NCI-H2171 (cell line): ENCODE measurements at places on chromosomes 7 and 10.

- DNase-seq: no peak
These were observed 43.7 kb downstream of the ITGB8 start for GRCh38 chr7:20374399-20374798.

- no peak for DNase-seq
These were observed 25.5 kb upstream of the FAM221A start for GRCh38 chr7:23654508-23654907.

DNA sequence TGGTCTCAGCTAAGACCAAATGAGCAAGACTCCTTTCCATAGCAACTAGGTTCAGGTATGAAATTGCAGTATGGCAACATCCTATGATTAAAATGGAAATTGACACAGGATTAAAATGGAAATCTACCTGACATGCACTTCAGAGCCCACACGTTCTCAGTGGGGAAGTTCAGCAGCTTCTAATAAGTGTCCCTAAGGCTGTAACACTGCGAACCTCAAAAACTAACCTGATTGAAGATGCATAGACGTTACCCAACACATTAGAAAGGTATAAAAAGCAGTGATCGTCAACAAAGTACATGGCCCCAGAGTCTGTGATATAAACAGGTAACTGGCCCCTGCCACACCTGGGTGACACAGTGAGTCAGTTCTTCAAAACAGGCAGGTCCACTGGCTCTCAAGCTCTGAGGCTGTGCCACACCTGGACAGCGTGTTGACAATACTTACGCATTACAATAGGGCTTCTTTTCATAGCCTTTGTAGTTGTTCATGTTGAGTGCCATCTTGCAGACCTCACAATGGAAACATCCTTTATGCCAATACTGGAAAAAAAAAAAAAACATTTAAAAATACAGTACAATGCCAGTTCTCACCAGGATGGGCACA is 274.9 kb upstream of the NEBL start:
- DNase-seq: no peak

GRCh38 chr10:119222537-119222936 is 15.2 kb downstream of the GRK5 start:
- DNase-seq: no peak

DNA sequence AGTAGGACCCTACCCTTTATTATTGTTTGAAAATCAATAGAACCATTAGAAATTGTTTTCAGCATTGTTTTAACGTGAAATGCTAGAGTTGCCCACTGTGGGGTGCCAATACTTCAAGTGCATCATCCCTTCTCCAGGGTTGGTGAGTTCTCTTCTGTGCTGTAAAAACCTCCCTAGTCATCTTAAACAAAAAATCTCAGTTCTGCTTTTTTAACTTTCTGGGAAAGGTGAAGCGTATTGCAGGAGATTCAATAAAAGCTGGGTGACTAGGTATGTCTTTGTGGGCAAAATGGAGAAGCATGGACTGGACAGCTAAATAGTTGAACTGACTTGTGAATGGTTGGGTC is 699.1 kb downstream of the SUGCT start:
- no peak for DNase-seq

GRCh38 chr7:35556515-35557471 is 138.1 kb downstream of the HERPUD2 start:
- DNase-seq: no peak

GRCh38 chr10:43853369-43853768 is 204.7 kb upstream of the ZNF32 start:
- no peak for DNase-seq

DNA sequence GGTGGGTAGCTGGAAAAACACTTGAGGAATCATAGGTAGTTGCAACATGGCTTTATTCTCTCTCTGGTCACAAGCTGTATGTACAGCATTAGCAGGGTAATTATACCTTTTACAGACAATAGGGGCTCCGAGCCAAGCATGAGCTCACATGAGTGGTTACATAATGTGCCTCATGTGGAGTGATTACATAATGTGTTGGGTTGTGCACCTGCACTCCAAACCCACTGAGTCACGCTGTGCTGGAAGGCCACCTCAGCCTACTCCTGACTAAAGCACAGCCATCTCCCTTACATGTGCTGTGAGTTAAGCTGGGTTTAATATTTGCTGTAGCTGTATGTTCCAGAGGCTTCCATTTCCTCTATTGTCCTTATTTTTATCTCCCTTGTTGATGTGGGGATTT is 348.7 kb upstream of the SEMA3C start:
- no peak for DNase-seq

- DNase-seq: no peak
These were observed 33.9 kb downstream of the PPIF start for GRCh38 chr10:79380946-79381721.

GRCh38 chr10:35416619-35417312 is 80.5 kb downstream of the CCNY start:
- peak; percentile 85 for DNase-seq

DNA sequence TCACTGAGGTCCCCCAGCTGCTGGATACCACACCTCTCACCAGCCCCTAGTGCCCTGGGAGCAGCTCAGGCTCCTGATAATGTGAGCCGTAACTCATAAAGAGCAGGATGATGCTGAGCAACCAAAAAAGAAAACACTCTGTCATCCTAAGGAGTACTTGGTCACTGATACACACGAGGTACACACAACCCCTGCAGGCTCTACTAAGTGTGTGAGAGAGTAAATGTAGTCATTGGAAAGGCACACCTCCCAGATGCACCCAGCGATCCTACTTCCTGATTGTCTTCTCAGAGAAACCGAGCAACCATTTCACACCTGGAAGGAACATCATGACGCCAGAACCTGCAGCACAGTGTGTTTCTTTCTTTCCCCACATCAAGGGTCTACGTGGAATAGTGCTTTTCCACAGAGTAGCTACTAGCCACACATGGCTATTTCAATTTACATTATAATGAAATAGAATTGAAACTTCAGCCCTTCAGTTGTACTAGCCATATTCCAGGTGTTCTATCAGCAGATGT is 34.2 kb downstream of the FIGNL1 start:
- no peak for DNase-seq

DNA sequence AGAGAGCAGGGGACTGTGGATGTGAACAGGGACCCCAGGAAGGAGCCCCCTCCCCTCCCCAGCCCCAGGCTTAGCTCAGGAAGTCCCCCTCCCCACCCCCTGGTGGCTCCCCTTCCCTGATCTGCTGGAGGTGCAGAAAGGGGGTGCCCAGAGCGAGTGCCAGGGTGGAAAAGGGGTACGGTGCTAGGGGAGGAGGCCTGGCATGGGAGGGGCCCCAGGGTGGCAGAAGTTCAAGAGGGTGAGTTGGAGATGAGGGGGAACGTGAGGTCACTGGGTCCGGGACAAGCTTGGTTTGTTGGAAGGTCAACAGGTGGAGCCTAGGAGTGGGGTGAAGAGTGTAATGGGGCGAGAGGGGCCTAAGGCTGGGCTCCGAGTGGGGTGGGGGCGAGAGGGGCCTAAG is 21.5 kb upstream of the TBL2 start:
- no peak for DNase-seq

- peak; percentile 75 for DNase-seq
These were observed 373 bp downstream of the PAXIP1 start for GRCh38 chr7:155002411-155003091.

- DNase-seq: no peak
These were observed 59.3 kb upstream of the IL6 start for GRCh38 chr7:22667562-22668239.

- DNase-seq: no peak
These were observed 60.1 kb downstream of the DIP2C start for GRCh38 chr10:629186-629998.

- no peak for DNase-seq
These were observed 147.9 kb downstream of the ZMYND11 start for GRCh38 chr10:283140-283479.

DNA sequence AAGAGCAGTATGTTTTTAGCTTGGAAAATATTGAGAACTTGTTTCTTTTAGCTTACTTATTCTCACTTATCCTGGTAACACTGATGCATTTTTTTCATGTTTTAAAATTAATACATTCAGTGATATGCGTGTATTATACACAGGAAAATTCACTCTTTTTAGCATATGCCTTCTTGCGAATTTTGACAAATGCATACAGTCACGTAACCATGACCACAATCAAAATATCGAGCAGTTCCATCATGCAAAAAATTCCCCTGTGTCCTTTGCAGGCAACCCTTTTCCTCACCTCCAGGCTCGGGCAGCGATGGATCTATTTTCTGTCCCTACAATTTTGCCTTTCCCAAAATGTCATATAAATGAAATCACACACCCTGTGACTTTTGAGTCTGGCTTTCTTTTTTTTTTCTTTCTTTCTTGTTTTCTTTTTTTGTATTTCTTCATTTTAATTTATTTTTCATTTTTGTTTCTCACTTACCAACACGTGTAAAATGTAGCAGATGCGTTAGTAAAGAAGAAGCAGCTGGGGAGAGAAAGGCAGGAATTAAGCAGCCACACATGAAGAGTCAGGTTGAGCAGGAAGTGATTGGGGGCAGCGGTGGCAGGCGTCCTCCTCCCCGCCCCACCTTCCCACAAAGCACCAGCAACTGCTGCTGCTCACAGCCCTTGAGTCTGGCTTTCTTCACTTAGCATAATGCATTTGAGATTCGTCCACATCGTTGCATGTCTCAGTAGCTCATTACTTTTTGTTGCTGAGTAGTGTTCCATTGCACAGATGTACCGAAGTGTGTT is 29.9 kb downstream of the ADRB1 start:
- no peak for DNase-seq

DNA sequence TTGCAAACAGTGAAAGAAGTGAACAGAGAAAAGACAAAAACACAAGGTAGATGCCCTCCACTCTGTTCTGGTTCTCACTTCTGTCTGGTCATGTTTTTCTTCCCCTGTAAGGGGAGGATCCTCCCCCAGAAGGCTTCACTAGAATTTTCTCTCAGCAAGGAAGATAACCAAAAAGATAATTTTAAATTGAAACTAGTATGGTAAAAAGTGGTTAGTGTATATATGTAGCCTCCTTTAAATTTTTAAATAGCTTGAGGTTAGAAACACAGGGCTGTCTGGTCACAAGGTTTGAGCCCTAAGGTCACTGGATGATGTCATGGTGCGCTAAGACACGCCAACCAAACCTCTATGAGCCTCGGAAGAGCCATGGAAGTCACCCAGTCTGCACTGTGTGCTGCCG is 5.6 kb upstream of the PKD1L1 start:
- DNase-seq: no peak

- DNase-seq: no peak
These were observed 32.9 kb upstream of the JCAD start for GRCh38 chr10:30092151-30092790.

GRCh38 chr10:80270887-80271286 is 18.6 kb downstream of the MAT1A start:
- no peak for DNase-seq

DNA sequence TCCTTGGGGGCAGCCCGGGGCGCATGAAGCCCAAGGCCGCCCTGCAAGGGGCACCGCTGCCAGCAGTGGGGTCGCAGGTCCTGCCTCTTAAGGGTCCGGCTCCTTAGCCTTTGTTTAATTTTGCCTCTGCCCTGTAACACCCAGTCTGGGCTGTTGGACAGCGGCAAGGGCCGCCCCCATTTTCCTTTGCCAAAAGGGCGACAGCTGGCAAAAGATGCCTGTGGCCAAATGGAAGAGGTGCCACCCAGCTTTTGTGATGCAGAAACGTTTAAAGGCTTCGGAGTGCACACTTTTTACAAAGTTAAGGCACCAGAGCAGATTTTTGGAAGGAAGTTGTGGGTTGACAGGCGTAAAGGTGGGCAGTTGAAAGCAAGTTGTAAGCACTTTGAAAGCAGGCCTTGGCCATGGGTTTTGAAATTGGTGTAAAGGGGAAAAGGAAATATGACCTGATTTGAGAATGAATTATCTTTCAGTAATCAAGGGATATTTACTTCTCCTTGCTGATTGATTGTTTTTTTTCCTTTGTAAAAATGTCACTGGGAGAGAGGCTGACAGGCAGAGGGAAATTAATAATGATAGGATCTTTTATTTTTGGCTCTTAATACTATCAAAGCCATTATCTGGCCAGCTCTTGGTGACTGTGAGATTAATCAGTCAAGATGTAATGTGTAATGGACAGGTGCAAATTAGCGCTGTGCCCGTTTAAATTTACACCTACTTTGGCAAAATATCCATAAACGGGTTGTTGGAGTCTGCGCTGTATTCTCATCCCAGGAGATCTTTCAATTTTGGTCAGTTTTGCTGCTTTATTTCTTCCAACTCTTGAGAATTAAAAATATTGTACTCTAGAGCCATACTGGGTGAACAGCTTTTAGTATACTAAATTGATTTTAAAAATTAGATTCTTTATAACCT is 1.2 kb downstream of the CASD1 start:
- peak; percentile 29 for DNase-seq

DNA sequence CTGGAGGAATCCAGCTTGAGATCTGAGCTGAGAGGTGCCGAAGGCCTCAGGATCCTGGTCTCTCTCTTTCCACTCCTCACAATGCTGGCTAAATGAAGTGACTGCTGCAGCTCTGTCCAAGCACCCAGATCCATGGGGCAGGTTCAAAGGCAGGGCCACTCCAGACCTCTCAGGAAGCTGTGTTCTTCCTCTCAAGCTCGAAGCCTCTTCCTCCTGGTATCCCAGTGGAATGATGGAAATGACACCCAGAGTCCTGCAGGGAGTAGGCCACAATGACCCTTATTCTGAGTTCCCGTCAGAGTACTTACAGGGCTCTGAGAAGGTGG is 574.1 kb downstream of the GRID1 start:
- no peak for DNase-seq

DNA sequence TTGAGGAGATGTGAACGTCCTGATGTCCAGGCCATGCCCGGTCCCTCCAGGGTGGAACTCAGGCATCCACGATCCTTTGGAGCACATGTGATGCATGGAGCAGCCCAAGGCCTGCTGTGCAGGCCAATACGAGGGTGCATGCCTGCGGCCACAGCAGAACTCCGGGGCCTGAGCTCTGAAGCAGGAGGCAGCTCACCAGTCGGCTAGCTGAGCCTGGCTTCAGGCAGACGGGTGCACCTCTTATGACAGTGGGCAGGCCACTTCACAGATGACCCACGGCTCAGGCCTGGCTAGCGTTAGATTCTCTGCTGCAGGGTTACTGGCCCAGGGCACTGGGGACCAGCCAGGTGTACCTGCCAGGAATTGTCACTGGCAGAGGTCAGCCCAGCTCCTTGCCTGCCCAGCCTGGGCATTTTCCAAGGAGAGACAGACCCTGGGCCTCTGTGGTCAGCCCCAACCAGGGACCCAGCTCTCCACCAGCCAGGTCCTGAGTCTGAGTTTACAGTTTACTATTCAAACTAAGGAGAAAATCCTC is 29.6 kb upstream of the INPP5A start:
- DNase-seq: no peak

GRCh38 chr7:74138945-74139843 is 35.0 kb upstream of the EIF4H start:
- DNase-seq: no peak

DNA sequence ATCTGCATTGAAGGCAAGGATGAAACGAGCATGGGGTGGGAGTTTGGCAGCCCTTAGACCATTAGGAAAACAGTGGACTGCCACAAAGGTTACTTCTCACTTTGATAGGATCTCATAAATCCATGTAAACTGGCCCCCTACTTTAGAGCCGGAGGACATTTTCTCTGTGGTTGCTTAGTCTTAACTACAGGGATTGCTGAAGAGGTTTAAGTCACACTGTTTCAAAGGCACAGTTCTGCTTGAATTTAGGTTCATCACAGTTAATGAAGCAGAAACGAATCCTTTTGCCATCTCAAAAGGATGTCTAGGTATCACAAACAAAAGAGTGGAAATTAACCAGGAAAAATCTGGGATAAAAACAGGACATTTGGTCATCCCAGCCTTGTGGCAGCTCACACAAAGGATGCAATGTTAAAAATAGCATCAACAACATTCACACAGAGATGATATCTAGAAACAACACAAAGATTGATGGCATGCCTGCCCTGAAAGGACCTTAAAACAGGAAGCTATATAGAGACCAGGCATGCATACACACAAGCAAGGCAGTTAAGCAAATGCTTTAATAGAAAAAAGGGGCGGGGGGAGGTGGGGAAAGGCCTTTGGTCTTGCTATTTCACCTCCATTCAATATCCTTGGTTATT is 74.0 kb downstream of the DOCK4 start:
- DNase-seq: no peak
